ENCODE measurements at places on chromosomes 7 and 10. TPM values are rescaled to one million over a fixed set of nuclear protein-coding genes. Genes with fewer than 3 reads are reported as not detected.

The ADAMTS14 gene
- 0.15 TPM for total RNA-seq

The ACTR3C gene
- total RNA-seq: 5.1 TPM

The FAM204A gene
- 64.8 TPM for total RNA-seq

The TASOR2 gene
- 109 TPM for total RNA-seq

The SERPINE1 gene
- 0.33 TPM for total RNA-seq

The KEL gene
- not detected for total RNA-seq

The COMTD1 gene
- total RNA-seq: 35.1 TPM

The RADIL gene
- total RNA-seq: 0.23 TPM

- DNase-seq: no peak
Observed at GRCh38 chr7:47690902-47691558, 109.1 kb upstream of the TNS3 start.

GRCh38 chr10:95308389-95309302, 17.8 kb upstream of the PDLIM1 start:
- DNase-seq: no peak

DNA sequence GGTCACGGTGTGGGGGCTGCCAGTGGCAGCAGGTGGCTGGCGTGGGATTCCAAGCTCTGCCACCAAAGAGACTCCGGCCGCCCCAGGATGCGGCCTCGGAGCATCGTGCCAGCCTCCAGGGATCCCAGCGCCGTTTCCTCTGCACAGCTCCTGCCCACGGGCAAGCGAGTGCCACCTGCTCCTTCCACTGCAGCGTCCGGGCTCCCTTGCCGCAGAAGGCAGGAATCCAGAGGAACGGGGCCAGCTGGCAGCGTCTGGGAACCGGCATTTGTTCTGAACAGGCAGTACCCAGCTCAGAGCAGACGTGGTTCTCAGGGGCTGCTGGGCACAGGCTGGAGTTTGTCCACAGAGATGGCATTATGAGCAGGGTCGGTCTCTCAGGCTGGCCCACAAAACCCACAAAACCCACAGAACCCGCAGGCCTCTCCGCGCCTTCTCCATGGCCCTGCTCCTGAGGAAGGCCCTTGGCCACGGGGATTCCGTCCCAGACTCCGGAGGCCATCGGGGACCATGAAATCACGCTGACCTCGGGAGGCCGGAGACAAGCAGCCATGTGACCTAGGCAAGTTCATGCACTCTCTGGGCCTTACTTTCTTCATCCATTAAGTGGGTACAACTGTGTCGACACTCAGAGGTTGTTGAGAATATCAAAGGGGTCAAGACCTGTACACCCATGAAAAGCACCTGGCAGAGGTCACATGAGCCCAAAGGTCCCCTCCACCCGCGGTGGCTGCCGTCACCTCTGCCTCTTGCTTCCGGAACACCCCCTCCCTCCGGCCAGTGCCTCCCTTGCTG, 72.1 kb upstream of the TNRC18 start:
- DNase-seq: no peak

DNA sequence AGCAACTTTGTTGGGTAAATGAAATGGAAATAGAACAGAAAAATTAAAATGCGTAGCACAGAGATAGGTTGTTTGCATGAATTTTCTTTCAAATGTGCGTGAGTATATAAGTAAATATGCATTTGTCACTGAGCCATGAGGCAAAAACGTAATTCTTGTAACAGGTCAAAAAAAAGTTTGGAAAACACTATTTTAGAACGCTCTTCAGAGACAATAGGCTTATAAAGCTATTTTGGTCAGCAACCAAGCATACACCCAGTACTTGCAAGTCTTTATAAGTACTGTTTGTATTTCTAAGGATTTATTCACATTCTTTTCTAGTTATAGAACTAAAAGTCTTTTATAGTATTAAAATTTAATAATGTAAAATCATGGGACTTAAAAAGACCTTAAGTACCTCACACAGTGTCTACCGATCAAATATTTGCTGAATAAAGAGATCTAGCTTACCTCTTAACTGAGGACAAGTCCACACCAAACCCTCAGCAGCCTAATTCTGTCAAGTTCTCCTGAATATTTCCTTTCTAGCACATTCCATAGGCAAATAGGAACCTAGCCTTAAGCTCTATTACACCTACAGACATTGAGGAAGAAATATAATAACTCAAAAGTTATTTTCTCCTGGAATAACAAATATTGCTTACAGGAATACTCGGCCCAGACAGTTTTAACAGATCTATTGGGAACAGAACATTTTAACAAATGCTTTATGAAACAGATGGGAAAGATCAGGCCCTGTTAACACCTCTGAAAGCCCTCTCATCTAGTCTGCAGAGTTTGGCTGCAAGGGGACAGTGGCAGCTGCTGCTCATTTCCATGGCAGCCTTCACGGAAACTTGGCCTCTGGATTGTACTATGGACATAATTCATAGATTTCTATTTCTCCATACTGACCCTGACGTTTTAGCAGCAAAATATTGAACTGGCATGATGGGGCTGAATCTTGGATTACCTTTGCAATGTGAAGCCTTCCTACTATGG, 8.8 kb downstream of the CRPPA start:
- no peak for DNase-seq

DNA sequence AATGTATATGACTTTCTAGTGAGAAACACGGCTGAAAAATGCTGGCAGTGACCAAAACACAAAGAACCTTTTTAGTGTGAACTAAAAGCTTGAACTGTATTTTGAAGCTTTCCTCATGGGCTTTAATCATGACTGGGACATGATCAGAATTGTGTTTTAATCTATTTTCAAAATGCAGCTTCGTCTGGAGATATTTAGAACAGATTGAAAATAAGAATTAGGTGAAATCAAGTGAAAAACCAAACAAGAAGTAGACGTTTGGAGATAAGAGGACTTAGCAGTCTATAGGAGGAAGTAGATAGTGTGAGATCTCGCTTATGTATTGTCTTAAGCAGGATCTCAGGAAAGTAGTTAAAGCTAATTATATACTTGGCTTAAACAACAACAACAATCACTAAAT, 865.4 kb upstream of the MBL2 start:
- DNase-seq: no peak

DNA sequence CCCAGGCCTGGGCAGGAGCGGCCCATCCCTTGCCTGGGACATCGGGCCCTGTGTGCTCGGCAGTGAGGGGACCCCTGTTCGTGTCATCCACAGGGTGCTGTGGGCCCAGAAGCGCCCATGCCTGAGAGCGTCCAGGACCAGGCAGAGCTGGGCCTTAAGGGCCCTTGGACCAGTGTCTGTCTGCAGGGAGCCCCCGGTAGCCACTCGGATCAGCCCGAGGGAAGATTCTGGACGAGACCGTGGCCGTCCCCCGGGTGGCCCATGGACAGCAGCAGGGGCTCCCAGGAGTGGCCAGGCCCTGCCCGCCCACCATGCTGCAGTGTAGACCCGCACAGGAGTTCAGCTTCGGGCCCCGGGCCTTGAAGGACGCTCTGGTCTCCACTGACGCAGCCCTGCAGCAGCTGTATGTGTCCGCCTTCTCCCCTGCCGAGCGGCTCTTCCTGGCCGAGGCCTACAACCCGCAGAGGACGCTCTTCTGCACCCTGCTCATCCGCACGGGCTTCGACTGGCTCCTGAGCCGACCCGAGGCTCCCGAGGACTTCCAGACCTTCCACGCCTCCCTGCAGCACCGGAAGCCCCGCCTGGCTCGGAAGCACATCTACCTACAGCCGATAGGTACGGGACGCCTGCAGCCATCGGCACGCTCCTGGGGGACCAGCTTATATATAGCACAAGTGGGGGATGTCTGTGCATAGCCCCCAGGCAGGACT, 12.3 kb downstream of the AMZ1 start:
- DNase-seq: no peak

DNA sequence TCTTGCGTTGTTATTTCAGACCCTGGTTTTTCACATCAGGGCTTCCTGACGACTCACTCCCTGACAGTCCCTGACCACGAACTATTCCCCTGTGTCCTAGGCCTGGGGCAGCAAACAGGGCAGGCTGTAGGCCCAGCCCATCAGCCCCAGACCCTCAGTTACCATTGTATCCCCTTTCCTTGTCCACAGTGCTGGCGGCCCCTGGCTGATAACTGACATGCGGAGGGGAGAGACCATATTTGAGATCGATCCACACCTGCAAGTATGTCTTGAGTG, 50.5 kb upstream of the TRIM8 start:
- DNase-seq: no peak

- no peak for DNase-seq
Observed at GRCh38 chr10:78893217-78893616, 175.5 kb upstream of the ZMIZ1 start.

DNA sequence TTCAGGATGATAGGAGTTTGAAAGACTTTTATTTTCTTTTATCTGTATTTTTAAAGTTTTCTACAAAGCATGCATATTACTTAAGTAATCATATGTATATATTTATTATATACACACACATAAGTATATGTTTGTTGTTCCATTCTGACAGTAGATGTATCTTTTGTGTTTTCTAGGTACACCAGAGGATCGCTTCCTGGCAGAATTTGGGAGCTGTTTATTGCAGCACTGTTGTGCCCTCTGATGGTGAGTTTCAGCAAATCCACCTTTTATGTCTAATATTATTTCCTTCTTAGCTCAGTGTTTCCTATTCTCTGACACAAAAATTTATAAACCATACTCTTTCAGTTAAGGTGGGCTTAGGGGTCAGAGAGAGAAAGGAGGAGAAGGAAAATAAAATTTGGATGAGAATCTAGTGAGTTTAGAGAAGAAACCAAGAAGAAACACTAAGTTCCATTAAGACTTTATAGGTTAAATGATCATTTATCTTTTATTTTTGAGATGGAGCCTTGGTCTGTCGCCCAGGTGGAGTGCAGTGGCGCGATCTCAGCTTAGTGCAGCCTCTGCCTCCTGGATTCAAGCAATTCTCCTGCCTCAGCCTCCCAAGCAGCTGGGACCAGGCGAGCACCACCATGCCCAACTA, 59.2 kb upstream of the OIT3 start:
- peak; percentile 17 for DNase-seq

DNA sequence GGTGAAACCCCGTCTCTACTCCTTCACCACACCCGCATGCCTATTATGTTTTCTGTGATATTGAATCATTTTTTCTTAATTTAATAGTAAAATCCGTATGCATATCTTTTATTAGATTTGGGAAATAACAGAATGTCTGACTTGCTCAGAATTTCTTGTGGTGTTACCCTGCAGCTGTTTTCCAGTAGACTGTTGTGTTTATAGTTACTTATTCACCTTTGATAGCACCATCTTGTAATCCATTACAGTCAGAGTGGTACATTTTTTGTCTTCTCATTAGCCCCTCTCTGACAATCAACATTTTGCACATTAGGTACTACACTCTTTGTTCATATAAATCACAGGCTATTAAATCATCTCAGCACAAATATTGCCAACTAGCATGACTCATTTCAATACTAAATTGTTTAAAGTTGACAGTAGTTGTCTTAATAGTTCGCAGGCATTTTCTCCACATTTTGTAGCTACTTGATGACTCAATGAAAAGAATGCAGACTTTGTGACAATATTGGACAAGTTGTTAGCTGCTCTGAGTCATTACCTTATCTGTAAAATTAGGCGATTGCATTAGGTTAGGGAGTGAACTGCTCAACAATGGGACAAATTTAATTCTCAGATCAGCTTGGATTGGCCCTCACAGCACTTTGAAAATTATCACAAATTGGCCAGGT, 17.8 kb upstream of the SLC16A12 start:
- no peak for DNase-seq

DNA sequence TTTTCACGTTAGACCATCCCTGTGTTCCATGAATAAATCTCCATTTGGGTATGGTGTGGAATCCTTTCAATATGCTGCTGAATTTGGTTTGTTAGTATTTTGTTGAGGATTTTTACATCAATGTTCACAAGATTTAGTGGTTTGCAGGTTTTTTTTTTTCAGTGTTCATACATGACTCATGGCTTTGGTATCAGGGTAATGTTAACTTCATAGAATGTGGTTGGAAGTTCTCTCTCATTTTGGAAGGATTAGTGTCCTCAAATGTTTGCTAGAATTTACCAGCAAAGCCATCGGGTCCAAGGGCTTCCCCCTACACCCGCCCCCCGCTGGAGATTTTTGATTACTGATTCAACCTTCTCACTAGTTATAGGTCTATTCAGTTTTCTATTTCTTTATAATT, 398.0 kb downstream of the NXPH1 start:
- DNase-seq: no peak

DNA sequence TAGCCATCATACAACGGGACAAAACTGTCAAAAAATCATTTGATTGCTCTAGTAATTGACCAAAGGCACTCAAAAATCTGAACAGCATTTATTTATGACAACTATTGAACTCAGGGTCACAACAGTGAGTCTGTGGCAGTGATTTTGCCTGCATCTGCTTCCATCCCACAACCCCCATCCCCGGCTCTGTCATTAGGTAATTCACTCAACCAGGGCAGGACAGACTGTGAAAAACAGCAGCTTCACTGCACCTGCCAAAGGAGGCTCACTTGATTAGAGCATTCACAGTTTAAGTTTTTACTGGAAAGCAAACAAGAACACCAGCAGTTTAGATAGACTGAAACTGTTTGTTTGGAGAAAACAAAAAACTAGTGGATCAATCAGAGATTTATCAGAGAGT, 22.2 kb downstream of the NRCAM start:
- no peak for DNase-seq

GRCh38 chr10:96673318-96674099, 46.8 kb downstream of the PIK3AP1 start:
- DNase-seq: no peak

- DNase-seq: no peak
Observed at GRCh38 chr7:568031-568951, 48.6 kb upstream of the PDGFA start.

DNA sequence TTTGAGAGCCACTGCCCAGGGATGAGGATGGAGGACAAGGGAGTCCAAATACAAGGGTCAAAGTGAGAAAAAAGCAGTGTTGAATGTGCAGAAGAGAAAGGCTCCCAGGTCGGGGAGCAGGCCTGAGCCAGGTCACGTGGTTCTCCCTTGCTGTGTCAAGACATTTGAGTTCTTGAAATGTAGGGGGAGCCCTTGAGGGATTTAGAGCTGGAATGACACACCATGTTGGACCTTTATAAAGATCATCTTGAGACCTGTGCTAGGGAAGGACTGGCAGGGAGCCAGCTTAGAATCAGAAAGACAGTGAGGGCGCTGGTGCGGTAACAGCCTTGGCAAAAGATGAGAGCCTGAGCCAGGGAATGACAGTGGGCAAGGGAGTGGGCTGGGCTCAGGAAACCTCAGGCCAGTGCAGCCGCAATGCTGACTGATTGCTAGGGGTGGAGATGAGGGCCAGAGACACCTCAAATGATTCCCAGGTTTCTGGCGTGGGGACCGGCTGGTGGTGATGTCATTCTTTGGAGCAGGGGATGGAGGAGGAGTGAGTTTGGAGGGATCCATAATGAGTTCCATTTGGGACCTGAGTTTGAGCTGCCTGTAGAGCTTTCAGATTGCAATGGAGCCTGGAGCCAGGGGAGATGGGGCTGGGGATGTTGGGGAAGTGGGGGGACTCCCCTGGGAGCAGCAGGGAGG, 120.1 kb downstream of the PTPN20 start:
- no peak for DNase-seq

DNA sequence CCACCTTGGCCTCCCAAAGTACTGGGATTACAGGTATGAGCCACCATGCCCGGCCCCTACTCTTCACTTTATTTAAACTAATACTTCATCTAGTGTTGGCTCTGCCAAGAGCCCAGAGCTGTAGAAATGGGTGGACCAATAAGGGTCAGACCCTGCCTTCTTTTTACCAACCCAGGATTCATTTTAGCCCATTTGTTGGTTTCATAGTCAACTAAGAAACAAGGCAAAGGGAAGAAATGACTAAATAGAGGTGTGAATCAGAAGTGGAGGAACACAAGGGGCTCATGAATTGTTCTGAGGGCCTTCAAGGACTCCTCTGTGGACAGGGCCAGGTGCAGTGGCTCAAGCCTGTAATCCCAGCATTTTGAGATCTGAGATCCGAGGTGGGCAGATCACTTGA, 1.1 kb downstream of the ANKRD2 start:
- DNase-seq: no peak

GRCh38 chr7:5831196-5831595, 49.4 kb upstream of the OCM start:
- no peak for DNase-seq

Measured in activated T-cell treated with anti-CD3 and anti-CD28 coated beads, Interleukin-2, amount 50 U/mL, for 4 hours (primary cell).